ENCODE measurements at places on chromosomes 6 and 20. TPM values are rescaled to one million over a fixed set of nuclear protein-coding genes. Genes with fewer than 3 reads are reported as not detected.

DNA sequence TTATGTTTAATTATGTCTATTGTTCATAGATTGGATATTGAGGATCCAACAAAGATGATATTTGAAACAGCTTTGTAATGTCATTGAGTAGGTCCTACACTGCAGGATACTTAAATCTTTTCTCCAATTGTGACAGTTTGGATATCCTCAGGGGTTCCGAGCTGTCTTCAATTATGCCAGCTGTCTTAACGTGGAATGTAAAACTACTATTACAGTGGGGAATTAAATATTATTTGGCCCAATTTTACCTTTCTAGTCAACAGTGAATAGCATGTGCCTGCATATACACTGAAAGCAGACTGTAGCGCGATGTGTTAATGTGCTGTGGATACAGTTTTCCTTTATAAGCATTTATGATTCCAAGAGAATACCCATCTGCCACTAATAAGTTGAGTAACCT is 156.9 kb downstream of the GRIK2 start:
- DNase-seq: no peak

DNA sequence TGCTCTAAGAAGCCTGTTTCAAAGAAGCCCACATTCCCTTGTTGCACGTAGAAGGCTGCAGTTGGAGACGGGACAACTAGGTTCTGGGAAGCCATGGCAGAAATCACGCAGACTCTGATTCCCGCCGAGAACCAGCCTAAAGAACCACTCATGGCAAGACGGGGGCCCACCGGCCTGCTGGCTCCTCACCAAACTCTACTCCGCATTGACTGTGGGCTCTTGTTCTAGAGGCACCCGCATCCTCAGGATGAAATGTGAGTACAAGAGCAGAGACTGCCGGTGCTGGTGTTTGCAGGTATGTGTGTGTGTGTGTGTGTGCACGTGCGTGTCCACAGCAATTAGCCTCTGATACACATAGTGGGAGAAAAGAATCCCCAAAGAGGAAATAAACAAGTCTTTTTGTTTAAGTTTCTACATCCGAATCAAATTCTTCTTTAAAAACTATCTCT is 42.3 kb upstream of the NR2E1 start:
- no peak for DNase-seq

DNA sequence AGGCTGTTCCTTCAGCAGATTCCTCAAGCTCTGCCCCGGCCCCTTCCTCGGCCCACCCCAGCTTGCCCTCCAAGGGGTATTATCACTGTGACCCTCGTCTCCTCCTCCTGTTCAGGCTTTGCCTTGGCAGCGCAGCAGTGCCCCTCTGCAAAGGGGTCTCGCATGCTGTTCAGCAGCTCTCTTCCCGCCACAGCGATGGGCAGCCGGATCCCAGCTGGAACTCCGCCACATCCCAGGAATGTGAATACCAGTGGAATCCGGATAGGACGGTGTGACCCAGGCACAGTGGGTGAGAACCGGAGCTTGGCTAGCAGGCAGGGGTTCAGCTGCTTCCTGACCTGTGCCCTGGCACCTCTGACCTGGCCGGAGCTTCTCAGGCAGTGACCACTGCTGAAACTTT is 52.9 kb downstream of the RNASET2 start:
- no peak for DNase-seq

The NFATC2 gene
- 3.9 TPM for total RNA-seq

DNA sequence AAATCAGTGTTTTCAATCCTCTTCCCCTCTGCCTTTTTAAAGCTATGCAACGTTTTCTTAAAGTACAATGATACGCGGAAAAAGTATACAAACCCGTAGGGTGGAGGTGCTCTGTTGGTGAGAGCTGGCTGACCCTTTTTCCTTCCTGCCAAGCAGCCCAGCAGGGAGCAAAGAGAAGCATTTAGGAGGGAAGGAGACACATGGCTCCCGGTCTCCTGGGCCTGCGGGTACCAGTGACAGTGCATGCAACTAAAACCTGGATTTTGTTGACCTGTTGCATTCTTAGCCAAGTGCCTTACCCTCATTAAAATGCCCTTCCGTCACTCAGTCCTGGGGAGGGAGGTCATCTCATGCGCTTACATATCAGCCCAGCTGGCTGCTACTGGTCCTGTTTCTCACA is 87.2 kb downstream of the SLX4IP start:
- DNase-seq: no peak

GRCh38 chr6:151087861-151088598 is 151.7 kb upstream of the AKAP12 start:
- no peak for DNase-seq

DNA sequence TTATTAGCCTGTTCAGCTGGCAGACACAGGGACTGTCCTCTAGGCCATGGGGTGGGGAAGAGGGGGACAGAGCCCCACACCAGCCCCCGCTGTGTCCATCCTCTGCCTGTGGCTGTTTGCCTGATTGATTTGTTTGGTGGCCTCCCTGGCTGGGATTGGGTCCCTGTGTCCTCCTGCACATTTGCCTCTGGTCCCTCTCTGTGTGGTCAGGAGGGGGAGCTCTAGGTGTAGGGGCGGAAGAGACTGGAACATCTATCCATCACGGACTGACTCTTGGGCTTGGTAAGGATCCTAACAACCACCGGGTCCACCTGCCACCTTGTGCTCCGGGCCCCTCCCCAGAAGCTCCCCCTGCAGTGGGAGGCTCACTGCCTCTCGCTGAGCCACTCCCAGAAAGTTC is 38.4 kb upstream of the CCDC167 start:
- no peak for DNase-seq

- DNase-seq: no peak
These were observed 121.6 kb downstream of the ARMC2 start for GRCh38 chr6:108969776-108970175.

DNA sequence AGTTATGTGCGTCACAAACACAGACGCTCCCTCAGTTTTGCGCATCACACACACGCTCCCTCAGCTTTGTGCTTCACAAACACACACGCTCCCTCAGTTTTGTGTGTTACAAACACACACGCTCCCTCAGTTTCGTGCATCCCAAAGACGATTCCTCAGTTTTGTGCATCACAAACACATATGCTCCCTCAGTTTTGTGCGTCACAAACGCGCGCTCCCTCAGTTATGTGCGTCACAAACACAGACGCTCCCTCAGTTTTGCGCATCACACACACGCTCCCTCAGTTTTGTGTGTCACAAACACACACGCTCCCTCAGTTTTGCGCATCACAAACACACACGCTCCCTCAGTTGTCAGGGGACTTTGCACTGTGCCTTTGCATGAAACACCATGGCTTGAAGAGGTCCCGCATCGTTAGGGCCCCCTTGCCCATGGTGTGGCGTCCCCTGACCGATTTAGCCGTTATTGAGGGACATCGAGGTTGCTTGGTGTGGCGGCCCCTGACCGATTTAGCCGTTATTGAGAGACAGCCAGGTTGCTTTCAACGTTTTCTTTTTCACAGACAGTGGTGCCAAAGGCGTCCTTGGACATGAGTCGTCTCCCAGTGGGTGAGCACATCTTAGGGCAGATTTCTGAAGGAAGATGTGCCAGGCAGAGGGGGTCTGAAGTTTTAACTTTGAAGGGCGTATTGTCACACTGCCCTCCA is 28.1 kb upstream of the MYT1 start:
- peak; percentile 16 for DNase-seq

GRCh38 chr6:24415753-24416152 is 13.0 kb downstream of the MRS2 start:
- DNase-seq: no peak

DNA sequence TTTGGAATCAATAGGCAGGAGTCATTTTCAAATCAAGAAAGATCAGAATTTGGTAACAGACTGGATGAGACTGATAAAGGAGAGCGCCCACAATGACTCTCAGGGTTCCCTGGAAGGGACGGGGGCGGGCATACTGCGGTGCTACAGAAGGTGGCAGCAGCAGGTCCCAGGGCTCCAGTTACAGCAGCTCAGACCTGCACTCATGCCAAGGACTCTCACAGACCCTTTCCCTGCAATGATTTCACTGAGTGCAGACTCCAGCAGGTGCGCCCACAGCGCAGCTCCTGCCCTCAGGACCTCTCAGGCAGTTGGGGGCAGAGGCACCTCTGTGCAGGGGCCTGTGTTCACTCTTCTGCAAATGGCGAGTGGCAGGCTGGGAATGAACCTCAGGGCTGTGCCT is 359.8 kb downstream of the ZFAND3 start:
- peak; percentile 31 for DNase-seq

DNA sequence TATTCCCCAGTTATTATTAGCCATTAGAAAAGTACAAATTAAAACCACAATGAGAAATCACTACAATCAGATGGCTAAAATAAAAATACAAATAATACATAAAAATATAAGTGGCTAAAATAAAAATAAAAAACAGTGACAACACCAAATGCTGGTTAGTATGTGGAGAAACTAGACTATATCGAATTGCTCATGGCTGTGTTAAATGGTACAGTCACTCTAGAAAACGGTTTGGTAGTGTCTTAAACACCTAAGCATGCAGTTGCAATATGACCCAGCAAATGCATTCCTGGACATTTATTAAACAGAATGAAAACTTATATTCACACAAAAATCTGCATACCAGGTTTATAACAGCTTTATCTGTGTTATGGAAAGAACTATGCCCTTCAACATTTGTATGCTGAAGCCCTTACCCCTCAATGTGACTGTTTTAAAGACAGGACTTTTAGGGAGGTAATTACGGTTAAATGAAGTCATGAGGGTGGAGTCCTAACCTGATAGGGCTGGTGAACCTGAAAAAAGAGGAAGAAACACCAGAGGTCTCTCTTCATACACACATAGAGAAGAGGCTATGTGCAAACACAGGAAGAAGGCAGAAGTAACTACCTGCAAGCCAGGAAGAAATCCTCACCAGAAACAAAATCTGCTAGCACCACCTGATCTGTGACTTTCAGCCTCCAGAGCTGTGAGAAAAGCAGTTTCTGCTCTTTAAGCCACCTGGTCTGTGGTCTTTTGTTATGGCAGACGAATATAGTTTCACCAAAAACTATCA is 84.9 kb downstream of the ASCC3 start:
- DNase-seq: no peak

- DNase-seq: no peak
These were observed 82.3 kb upstream of the PTPRT start for GRCh38 chr20:43271980-43272379.

DNA sequence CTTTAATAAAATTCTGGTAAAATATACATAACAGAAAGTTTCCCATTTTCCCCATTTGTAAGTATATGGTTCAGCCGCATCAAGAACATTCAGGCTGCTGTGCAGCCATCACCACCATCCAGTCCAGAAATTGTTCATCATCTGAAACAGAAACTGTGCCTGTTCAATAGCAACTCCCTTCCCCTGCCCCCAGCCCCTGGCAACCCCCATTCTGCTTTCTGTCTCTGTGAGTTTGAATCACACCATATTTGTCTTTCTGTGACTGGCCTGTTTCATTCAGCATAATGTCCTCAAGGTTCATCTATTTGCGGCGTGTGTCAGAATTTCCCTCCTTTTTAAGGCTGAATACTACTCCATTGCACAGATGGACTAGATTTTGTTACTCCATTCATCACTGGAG is 19.1 kb downstream of the VSTM2L start:
- DNase-seq: no peak

GRCh38 chr20:13295637-13296036 is 74.6 kb downstream of the ISM1 start:
- no peak for DNase-seq

The HLA-DOB gene
- not detected for total RNA-seq

- DNase-seq: no peak
These were observed 62.4 kb downstream of the YTHDF1 start for GRCh38 chr20:63153254-63154221.

Data from right lobe of liver (tissue), 6 donors.